ENCODE measurements at places on chromosomes 4 and X. TPM values are rescaled to one million over a fixed set of nuclear protein-coding genes. Genes with fewer than 3 reads are reported as not detected.
A peak's percentile ranks its signal among the peaks of the same experiment; 100 is the strongest.

Gene ZNF711
- 0.43 TPM for total RNA-seq

DNA sequence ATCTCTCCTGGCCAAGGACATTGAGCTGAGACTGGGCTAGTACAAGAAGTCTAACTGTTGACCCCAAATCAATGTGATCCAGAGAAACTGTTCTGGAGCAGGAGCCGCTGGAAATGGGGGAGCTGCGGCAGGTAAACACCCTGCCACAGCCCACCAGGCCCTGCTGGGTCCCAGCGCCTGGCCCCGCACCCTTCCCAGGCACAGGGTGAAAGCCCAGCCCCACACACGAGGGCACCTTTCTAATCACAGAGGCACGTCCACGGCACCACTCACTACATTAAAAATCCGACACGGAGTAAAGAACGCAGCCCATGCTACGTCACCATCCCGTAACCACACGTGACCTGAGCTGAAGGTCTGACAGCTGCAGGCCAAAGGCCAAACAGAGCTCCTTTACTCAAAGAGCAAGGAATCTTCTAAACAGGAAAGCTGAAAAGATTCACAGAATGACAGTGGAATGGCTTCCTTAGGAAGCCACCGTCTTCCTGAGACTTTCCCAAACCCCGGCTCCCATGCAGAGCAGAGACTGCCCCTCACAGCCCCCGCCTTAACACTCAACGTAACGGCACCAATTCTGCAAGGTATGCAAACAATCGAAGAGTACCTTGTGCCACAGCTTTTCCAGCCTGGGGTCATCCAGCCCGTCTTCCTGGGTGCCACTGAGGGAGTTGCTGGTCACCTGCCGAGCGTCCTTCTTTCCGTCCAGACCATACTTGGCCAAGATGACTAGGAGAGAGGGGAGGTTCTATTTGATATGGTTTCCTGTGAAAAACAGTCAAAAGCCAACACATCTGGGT is 12.6 kb downstream of the LRPAP1 start:
- no peak overlapping the region for H3K27ac ChIP-seq
- no peaks in the 10 kb centered on the region for H3K27me3 ChIP-seq

DNA sequence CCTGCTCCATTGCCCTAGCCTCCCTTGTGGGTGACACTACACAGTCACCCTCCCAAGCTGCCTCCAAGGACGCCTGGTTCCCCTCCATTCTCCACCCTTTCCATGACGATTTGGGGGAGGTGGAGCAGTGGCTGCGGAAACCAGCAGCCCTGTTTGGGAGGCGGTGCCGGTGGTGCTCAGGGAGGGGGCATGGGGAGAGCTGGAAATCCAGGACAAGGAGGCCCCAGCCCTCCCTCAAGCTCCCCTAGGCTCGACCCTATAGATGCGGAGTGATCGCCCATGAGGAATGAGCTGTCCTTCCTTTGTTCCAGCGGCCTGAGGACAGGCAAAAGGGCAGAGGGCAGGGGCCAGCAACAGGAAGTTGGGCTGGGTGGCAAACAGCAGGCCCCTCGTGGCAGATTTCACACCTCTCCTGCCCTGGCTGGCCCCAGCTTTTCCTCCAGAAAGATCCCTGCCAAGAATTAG is 3.6 kb upstream of the RENBP start:
- no peaks in the 10 kb centered on the region for H3K4me1 ChIP-seq
- H3K27me3 ChIP-seq = no peaks in the 10 kb centered on the region
- no peak for DNase-seq
- no peak overlapping the region for H3K4me3 ChIP-seq
- no peak overlapping the region for H3K27ac ChIP-seq

DNA sequence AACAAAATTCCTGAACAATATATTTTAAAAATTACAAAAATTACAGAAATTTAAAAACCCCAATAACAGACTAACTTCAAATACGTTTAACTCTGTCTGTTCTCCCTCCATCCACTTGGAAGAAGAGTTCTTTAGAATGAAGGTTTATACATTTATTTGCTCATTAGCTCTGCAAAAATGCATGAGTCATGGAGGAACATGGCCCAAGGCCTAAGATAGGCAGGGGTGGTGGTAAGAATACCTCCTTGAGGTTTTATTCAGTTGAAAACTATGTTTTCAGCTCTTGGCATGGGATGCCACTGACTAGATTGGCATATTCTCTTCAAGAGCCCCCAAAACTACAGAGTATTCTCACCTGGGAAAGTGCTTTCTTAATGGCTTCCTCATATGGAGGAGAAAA is 8.8 kb upstream of the LRRC66 start:
- H3K27ac ChIP-seq = 0 out of 2 replicates have a peak overlapping the region, but pooled peaks have one; percentile 14
- peaks cover 13% of the 10 kb centered on the region for H3K4me1 ChIP-seq
- H3K36me3 ChIP-seq = peaks cover 26% of the 10 kb centered on the region
- no peak overlapping the region for H3K4me3 ChIP-seq

Gene AFM
- total RNA-seq = not detected

Gene ADAM29
- not detected for total RNA-seq

Gene CXorf38
- 7.7 TPM for total RNA-seq

- H3K4me1 ChIP-seq = peaks cover 9% of the 10 kb centered on the region
- DNase-seq = no peak
- H3K27me3 ChIP-seq = no peaks in the 10 kb centered on the region
- H3K27ac ChIP-seq = no peak overlapping the region
- H3K36me3 ChIP-seq = no peaks in the 10 kb centered on the region
These were observed 306.8 kb upstream of the FAM241A start for GRCh38 chr4:111838406-111838930.

DNA sequence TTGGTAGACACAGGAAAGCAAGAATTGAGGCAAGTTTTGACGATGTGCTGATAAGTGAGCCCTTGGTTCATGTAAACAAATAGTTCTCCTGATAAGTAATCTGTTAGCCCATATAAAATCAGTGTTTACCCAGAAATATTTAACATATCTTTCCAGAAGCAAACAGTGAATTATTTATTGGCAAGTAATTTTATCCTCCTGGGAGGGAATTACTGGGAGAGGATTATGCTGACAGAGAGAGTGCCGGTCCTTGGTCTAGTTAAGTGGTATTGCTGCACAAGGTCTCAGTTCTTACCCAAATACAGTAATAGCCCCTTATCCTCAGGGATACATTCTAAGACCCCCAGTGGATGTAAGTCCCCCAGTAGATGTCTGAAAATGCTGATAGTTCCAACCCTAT is 315.4 kb downstream of the CCSER1 start:
- no peak overlapping the region for H3K4me3 ChIP-seq
- H3K4me1 ChIP-seq = no peaks in the 10 kb centered on the region
- H3K27me3 ChIP-seq = no peaks in the 10 kb centered on the region
- no peak for DNase-seq
- H3K36me3 ChIP-seq = no peaks in the 10 kb centered on the region

- no peak overlapping the region for H3K4me3 ChIP-seq
- no peaks in the 10 kb centered on the region for H3K36me3 ChIP-seq
- H3K27ac ChIP-seq = no peak overlapping the region
- H3K4me1 ChIP-seq = no peaks in the 10 kb centered on the region
- H3K27me3 ChIP-seq = peaks cover 14% of the 10 kb centered on the region
These were observed 1.5 kb downstream of the JAKMIP1 start for GRCh38 chr4:6198768-6199421.

DNA sequence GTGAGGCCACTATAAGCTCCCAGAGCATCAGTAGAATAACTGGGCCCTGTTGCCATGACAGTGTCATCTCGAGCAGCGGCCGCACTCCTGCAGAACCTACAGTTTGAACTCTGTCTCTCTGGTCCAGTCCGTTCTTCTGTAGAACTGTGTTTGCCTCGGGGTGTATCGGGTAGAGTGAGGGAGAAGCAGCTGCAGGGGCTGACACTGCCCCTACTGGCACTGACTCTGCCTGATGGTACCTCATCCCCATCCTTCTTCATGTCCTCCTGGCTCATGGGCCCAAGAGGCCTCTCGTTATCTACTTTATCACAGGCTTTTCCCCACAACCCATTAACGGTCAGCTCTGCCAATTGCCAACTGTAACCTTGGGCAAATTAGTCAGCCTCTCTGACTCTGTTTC is 96.5 kb downstream of the NPNT start:
- no peaks in the 10 kb centered on the region for H3K36me3 ChIP-seq
- peaks cover 5% of the 10 kb centered on the region for H3K4me1 ChIP-seq
- DNase-seq = no peak
- H3K27me3 ChIP-seq = peaks cover 10% of the 10 kb centered on the region
- no peak overlapping the region for H3K27ac ChIP-seq
- no peak overlapping the region for H3K4me3 ChIP-seq

- no peaks in the 10 kb centered on the region for H3K36me3 ChIP-seq
- no peak for DNase-seq
- H3K4me1 ChIP-seq = peaks cover 16% of the 10 kb centered on the region
- H3K4me3 ChIP-seq = no peak overlapping the region
These were observed 332.1 kb downstream of the UNC5C start for GRCh38 chr4:95216636-95217035.

DNA sequence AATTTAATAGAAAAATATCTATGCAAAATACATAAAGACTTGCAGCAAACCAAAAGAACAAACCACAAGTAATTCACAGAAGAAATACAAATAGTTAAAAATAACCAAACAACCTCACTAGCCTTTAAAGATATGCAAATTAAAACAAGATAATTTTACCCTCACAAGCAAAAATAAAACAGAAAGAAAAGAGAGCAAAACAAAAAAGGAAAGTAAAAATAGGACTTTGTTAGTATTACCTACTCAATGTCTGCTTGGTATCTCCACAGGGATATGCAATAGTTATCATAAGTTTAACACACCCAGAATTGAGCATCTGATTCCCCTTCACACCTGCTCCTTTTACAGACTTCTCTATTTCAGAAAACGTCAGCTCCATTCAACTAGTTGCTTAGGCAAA is 737.5 kb upstream of the MAGEB2 start:
- H3K4me1 ChIP-seq = no peaks in the 10 kb centered on the region
- DNase-seq = no peak
- no peak overlapping the region for H3K27ac ChIP-seq
